ENCODE measurements at places on chromosomes 13 and 19.

DNA sequence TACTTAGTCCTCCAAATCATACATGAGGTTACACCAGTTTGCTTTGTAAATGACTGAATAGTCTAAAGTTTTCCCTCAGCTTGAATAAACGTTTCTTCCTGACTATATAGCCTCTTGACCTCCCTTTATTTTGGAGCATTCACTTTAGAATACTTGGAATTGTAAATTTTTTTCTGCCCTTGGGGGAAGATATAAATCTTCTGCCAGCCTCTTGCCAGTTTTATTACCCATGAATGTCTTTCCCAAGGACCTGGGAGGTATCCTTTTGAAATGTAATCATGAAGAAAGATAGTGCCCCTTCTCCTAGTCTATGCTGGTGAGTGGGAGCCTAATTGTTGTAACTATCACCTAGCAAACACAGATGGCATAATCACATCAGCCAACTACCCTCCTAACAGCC lies 2033.9 kb upstream of the PCDH20 start:
- no peak for DNase-seq

DNA sequence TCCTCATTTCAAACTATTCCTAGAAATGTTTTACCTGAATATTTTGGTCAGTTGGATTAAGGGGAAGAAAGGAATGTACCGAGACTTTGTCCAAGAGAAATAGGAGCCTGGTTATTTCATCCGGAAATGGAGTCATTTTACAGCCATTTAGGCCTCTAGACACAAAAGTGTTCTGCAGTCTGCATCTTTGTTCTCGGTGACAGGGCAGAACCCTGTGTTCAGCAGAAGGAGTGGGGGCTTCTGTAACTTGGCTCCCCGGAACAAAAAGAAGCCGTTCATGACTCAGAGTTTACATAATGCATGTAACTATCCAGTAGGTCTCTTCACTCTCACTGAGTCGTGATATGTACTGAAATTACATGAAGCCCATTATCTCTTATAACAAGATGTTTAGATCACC lies 21.6 kb upstream of the FNDC3A start:
- no peak for DNase-seq

DNA sequence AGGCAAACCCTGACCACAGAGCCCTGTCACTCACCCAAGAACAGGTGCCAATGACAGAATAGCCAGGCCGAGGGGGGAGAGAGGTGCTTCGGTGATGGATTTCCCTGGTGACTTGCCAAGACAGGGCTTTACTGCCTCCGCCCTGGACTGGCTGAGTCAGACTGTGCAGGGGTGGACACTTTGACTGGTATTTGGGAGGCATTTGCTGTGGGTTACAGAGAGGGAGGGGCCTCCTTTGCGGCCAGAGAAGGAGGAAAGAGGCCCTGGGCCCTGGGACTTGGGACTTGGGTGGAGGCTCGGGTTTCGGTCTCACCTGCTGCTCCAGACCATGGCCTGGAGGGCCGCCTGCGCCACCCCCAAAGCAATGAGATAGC lies 4.6 kb upstream of the EPS8L1 start:
- DNase-seq, result no peak

DNA sequence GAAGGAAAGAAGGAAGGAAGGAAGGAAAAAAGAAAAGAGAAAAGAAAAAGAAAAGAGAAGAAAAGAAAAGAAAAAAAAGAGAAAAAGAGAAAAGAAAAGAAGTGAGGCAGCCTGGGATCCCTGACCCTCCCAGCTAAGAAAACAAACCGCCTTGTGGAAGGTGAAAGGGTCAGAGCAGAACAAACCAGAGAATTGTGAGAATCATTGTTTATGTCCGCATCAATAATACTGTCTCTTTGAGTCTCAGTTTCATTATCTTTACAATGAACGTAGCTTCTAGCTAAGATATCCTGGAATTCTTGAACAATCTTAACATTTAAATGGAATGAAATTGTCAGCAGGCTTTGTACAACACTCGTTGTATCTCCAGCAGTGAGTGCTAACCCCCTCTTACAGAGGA lies 66.4 kb upstream of the SERP2 start:
- DNase-seq, result no peak

DNA sequence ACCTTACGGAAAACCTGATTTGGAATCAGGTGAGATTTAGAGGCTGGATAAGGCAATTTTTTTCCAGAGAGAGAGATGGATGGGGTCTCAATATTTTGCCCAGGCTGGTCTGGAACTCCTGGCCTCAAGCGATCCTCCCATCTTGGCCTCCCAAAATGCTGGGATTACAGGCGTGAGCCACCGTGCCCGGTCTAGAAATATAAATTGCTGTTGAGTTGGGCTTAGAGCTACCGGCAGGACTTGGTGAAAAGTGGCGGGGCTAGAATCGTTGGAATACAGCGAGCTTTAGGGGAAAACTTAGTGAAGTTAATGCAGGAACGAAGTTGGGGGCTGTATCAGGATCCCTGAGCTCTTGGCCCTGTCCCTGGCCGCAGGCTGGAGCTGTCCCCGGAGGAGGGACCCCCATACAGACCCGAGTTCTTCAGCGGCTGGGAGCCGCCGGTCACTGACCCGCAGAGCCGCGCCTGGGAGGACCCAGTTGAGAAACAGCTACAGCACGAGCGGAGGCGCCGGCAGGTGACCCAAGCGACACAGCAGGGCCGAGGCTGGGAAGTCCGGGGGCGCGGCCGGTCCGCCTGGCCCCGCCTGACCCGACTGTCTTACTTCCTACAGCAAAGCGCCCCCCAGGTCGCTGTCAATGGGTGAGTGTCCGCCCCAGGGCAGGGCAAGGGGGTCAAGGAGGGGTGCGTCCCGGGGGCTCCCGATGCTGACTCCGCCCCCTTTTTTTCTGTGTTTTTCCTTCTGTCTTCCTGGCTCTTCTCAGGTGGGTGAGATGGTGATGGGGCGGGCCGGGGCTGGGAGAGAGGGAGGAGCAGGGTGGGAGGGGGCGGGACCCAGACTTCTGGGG lies 7.6 kb downstream of the EPS8L1 start:
- DNase-seq, result peak; percentile 13

DNA sequence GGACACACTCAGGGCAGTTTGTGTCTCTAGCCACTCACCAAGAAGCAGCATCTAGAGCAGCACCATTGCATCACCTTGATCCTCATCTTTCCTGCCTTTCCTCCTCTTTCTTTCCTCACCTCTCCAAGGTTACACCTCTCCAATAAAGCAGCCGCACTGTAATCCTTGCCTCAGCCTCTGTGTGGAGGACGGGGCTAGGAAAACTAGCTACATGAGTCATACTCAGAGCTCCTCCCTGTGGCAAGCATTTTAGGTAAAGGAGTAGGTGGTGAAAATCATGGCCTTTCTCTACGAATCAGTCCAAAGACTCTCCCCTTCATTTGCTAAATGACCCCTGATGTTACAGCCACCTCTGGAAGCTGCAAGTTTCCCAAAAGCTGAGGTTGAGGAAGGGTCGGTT lies 108.9 kb downstream of the DNAJC15 start:
- DNase-seq, result peak; percentile 33

- no peak for DNase-seq
Observed at GRCh38 chr19:33797802-33798671, 1.4 kb downstream of the KCTD15 start.

- no peak for DNase-seq
Observed at GRCh38 chr19:10808937-10809649, 26.9 kb downstream of the TMED1 start.

GRCh38 chr19:7657131-7657751 lies 11.6 kb upstream of the RETN start:
- DNase-seq, result no peak

DNA sequence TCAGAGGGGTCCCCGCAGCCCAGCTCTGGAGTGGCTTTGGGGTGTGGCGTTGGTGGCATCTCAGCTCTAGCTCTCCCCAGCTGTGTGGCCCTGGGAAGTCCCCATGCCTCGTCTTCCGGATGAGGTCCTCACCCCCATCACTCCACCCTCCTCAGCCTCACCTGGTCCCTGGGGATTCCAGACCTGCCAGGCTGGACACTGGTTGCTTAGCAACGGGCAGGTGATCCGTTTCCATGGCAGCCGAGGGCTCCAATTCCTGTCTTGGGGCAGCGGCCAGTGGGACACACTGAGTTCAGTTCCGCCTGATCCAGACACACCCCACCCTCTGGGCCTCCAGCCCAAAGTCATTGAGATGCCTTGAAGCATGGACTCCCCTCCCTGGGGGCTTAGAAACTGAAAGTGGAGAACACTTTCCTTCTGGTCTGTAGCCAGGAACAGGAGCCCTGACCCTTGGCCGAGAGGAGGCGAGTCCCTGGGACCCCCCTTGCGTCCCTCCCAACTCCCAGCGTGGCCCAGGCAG lies 7.7 kb upstream of the MISP start:
- no peak for DNase-seq

DNA sequence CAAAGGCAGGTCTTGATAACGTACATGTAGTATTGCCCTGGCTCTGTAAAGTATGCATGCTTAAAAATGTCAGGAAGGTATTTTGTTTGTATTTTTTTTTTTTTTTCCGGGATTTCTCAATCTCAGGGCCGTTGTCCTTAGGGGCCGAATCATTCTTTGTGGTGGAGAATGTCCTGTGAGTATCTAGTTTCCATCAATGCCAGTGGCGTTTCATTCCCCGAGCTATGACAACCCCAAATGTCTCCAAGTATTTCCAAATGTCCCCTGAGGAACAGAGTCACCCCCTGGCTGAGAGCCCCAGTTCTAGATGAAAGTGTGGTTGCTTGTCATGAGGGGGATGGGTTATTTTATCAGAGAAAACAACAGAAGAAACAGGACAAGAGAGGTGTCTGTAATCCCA lies 68.7 kb downstream of the ACSBG2 start:
- DNase-seq, result no peak

DNA sequence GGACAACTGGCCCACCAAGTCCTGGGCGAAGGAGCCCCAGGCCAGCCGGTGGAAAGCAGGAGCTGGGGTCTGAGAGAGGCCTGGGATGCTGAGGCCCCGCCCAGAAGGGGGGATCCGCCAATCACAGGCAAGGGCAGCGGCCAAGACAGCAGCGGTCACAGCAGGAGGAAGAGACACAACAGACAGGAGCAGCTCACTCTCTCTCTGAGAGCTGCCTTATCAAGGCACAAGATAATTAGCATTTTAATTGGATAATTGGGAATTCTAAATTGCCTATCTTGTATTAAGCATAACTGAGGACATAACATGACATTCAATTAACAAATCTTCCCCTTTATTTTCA lies 46.2 kb downstream of the CEBPG start:
- no peak for DNase-seq

DNA sequence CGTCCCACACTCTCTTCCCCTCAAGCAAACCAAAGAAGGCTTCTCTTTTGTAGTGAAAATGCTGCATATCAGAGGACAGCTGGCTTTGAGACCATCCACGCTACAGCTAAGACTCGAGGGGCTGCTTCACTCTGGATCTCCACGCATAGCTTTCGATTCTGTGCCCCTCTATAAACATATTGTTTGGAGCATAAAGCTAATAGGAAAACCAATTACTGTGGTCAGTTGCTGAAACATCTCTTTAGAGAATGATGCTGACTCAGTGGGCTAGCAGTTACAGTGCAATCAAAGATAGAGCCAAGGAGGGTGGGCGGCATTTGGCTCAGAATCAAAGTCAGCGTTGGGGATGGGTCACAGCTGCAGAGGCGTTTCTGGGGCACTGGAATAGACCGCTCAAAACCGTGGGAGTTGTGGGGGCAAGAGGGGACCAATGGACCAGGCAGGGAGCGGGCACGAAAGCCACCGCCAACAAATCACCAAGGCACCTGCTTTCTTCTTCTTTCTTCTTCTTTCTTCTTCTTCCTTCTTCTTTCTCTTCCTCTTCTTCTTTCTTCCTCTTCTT lies 76.7 kb downstream of the RASL11A start:
- DNase-seq, result no peak

DNA sequence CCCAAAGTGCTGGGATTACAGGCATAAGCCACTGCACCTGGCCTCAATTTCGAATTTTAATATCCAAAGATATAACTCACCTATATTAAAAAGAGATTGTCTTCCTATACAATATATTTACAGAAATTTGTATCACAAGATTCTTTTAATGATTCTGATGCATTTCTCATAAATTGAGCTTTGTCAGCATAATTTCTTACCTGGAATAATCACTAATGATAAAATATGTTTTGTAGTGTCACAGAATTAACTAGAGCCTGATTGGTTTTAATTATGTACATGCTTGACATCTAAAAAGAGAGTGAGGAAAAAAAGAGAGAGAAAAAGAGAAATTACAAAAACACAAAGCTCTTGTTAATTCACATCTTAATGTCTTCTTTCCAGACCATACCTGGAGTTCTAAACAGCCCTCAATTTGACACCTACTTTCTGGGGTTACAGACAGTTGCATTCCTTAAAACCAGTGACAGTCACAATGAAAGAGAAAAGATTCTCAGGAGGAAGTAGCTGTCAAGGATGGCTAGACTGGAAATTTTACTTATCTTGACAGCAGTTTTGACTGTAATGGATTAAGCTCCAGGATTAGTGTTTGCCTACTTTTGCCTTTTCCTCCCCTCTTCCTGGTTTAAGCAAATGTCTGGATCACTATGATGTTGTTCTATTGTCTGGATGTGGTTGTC lies 214.4 kb downstream of the SPRY2 start:
- DNase-seq, result no peak

- no peak for DNase-seq
Observed at GRCh38 chr13:48492096-48492440, 40.8 kb downstream of the RCBTB2 start.

DNA sequence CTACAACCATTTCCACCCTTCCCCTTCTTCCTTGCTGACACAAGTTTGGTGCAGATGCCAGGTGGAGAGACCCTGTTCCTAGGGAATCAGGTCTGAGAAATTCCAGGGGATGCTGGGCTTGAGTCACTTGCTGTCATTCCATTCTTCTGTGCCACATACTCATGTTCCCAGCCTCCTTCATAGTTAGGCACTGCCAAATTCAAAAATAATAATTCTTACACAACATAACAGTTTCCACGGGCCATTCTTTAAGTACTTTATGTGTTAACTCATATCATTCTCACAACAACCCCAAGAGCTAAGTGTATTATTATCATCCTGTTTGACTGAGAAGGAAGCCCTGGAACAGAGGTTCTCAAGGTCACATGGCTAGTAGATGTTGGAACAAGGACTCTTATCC lies 27.1 kb upstream of the POMP start:
- no peak for DNase-seq

DNA sequence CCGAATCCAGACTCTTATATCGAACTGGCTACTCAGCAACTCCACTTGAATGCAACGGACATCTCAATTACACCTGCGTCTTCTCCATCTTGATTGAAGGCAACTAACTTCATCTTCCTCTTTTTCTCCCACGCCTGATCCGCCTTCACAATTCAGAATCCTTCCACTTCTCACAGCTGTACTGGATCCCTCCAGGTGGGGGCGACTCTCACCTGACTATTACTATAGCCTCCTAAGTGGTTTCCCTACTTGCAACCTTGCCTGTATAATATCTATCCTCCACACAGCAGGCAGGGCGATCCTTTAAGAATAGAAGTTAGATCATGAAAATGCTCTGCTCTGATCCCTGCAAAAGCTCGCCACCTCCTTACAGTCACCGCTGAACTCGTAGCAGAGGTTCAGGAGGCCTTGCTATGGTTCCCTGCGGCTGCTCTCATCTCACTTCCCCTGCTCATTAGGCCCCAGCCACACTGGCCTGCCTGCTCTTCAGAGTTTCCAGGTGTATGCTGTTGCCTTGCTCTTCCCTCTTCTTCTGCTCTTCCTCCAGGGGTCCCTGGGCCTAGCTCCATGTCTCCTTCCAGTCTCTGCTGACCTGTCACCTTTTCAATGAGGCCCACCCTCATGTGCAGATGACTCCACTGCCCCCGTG lies 31.9 kb downstream of the RFXAP start:
- DNase-seq, result no peak

GRCh38 chr13:91668866-91669495 lies 270.6 kb downstream of the GPC5 start:
- no peak for DNase-seq

Measured in 8988T (cell line).